ENCODE measurements at places on chromosomes 13 and 19.

GRCh38 chr19:15276620-15277215, 44.5 kb upstream of the EPHX3 start:
- DNase-seq = no peak

DNA sequence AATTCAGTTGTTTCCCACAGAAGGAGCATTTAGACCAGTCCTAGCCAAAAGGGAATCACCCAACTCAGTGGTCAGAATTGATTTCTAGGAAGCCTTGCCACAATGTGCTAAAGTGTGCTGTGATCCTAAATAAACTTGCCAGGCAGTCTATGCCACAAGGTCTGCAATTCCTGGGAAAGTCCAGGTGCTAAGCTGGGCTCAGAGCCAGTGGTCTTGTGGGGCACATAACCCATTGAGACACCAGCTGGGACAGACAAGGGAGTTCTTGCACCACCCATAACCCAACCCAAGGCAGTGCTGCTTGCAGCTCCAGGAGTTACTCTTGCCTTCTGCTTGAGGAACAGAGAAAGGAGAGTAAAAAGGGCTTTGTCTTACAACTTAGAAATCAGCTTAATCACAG, 489.5 kb upstream of the SPRY2 start:
- DNase-seq = no peak

DNA sequence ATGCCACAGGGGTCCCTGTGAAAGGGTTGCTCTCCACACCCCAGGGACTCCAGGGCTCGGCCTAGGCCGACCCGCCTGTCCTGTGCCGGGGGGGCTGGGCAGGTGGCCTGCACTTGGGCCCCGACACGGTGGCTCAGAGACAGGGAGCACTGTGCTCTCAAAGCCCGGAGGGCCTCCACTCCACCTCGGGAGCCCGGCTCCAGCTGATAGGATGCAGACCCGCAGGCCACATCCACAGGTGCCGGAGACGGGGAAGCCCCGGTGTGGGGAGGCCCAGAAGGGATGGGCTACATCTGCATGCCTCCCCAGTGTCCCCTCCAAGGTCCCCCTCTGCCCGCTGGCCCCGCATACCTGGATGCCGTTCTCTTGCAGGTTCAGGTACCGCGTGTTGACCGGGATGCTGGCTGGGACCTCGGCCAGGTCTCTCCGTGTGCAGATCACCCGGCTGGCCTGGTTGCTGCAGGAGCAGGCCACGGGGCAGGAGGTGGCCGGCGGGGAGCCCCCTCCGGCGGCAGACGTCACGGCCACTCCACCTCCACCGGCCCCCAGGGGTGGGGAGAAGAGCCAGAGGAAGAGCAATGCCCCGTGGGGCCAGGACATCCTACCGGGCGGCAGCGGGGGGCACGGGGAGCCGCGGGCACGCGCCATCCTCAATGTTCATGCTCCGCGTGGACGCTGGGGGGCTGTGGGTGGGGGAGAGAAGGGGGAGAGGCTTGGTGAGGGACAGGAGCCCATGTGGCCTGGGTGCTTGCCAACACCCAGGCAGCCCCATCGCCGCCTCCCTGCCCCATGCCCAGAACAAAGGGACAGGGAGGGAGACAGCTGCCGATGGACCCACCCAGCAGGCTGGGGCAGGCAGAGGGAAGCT, 19.8 kb downstream of the LRRC4B start:
- DNase-seq = no peak

DNA sequence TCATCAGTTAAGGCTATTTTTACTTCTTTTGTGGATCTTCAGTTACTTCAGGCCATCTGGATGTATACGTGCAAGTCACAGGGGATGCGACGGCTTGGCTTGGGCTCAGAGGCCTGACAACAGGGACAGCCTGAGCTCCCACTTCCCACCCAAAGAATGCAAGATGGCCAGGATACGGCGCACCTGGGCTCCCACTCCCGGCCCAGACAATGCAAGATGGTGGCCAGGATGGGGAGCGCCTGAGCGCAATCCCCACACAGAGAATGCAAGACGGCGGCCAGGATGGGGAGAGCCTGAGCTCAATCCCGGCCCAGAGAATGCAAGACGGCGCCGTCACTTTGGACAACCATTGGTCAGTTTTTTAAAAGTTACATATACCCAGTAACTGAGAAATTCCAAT, 25.3 kb upstream of the MIER2 start:
- DNase-seq = no peak

GRCh38 chr19:31975461-31975860, 369.9 kb upstream of the ZNF507 start:
- no peak for DNase-seq

- DNase-seq = no peak
Observed at GRCh38 chr19:37855098-37855497, 51.3 kb downstream of the WDR87 start.

- peak; percentile 51 for DNase-seq
Observed at GRCh38 chr13:101289764-101290163, 126.5 kb downstream of the NALCN start.

GRCh38 chr19:39180749-39181148, 16.0 kb upstream of the NCCRP1 start:
- DNase-seq = no peak

GRCh38 chr13:20127562-20128458, 33.0 kb downstream of the GJA3 start:
- DNase-seq = no peak

DNA sequence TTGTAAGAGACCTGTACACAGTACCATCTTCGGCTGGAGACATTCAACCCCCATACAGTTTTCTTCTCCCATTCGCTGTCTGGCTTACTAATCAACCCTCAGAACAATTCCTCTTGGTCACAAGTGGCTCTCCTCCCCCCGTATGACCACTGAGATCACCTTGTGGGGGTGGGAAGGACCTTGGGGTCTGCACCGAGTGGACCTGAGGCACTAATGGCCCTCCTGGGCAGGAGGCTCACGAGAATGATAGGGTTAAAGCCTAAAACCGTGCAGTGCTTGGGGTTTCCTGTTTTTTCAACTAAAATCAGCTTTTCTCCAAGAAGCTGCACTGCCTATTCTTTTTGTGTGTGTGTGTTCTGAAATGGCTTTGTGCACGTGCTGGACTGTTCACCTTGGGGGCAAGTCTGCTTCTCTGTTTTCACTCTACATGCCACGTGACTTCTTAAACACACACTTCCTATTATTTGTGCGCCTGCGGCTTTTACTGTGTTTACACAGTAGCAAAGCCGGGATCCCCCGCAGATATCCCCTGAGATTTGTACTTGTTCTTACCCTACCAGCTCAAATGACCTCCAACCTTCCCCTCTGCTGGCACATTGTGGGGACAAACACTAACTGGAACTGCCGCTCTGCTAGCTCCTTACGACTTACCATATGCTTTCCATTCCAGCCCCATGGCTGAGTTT, 12.3 kb downstream of the RBM26 start:
- peak; percentile 83 for DNase-seq

- peak; percentile 58 for DNase-seq
Observed at GRCh38 chr13:23703246-23703860, 133.1 kb downstream of the TNFRSF19 start.

DNA sequence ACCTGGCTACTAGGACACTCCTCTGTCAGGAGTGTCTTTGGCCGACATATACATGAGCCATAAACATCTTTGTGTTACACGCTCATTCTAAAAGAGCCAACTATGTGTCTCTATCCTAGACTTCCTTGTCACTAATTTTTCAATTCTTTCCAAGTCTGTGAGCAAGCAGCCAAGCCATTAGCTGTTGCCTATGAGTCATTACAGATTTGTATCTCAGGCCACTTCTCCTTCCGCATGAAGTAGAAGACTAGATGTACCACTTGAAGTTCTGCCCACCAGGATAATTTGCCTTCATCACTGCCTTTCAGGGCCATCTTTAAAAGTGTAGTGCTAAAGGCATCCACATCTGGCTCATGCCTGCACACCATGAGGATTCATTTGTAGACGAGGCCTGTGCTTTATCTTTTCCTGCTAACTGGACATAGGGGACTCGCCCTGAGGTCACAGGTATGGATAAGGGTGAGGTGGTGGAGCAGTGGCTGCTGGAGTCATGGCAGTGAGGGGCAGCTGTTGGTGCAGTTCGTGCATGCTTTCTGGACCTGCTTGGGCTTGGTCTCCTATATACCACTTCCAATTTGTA, 126.1 kb upstream of the KL start:
- no peak for DNase-seq

GRCh38 chr19:28429356-28429755, 783.6 kb downstream of the UQCRFS1 start:
- no peak for DNase-seq

- DNase-seq = no peak
Observed at GRCh38 chr19:54158812-54159351, 639 bp downstream of the LENG1 start.

Measured in HAP-1 (cell line).